ENCODE measurements at places on chromosomes 4 and X. TPM values are rescaled to one million over a fixed set of nuclear protein-coding genes. Genes with fewer than 3 reads are reported as not detected.

C4orf50 gene
- under 0.01 TPM for total RNA-seq

ZNF630 gene
- 1.5 TPM for total RNA-seq

S100G gene
- not detected for total RNA-seq

ZNF827 gene
- 25.5 TPM for total RNA-seq

FAM9B gene
- not detected for total RNA-seq

MTTP gene
- not detected for total RNA-seq

ADGRG2 gene
- not detected for total RNA-seq

PFKFB1 gene
- total RNA-seq: not detected

ARHGAP4 gene
- total RNA-seq: 5.2 TPM

DKK2 gene
- total RNA-seq: not detected

HTN3 gene
- total RNA-seq: not detected

SSX4 gene
- not detected for total RNA-seq

SLC6A14 gene
- total RNA-seq: not detected

CCKAR gene
- total RNA-seq: not detected

YY2 gene
- total RNA-seq: 0.49 TPM

NR3C2 gene
- 15.1 TPM for total RNA-seq

CTAG1A gene
- total RNA-seq: not detected

DRD5 gene
- not detected for total RNA-seq

PPEF2 gene
- total RNA-seq: not detected

CFAP99 gene
- not detected for total RNA-seq

PAGE4 gene
- total RNA-seq: not detected

NLGN4X gene
- total RNA-seq: 0.13 TPM

Data from mammary microvascular endothelial cell (primary cell).